T47D (cell line): ENCODE measurements at places on chromosomes 3 and 15.

DNA sequence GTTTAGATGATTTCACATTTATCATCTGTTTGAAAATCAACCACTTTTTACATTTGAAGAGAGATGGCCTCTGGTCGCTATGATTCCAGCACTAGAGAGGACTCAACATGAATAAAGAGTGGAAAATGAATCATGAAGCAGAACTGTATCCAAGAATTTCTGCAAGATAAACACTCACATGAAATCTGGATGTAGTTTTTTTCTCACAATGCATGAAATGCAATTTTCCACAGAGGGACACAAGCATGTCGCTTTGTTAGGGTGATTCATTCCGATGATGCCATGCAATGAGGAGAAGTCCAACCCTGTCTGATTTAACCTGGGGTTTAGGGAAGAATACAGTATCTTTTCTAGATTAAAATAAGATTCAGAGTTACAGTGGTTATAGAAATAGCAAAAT is 50.4 kb upstream of the ADCY5 start:
- no peak for DNase-seq

- no peak for DNase-seq
Observed at GRCh38 chr3:29468187-29468586, 187.3 kb downstream of the RBMS3 start.

DNA sequence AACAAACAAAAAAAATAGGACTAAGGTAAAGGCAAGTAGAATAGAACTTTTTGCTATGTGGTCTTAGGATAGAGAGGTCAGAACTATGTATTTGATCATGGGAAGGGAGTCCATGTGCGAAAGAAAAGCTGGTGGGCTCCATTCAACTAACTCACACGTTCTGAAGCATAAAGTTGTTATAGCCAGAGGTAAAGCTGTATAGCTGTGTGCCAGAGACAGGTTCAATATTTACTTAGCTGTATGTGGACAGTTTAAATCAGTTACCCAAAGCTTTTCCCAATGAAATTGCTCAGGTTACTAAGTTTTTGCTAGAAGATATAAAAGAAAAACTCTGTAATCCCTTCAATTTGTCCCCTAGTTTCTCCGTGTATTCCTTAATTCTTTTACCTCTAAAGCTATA is 37.8 kb downstream of the ADGRG7 start:
- no peak for DNase-seq

- DNase-seq = no peak
Observed at GRCh38 chr3:186994000-186994955, 64.0 kb downstream of the ST6GAL1 start.

- DNase-seq = peak; percentile 10
Observed at GRCh38 chr3:52934630-52935530, 37.5 kb upstream of the STIMATE start.

- DNase-seq = no peak
Observed at GRCh38 chr3:114800272-114801031, 346.6 kb downstream of the ZBTB20 start.

GRCh38 chr15:55916666-55917409 is 76.6 kb downstream of the NEDD4 start:
- no peak for DNase-seq

DNA sequence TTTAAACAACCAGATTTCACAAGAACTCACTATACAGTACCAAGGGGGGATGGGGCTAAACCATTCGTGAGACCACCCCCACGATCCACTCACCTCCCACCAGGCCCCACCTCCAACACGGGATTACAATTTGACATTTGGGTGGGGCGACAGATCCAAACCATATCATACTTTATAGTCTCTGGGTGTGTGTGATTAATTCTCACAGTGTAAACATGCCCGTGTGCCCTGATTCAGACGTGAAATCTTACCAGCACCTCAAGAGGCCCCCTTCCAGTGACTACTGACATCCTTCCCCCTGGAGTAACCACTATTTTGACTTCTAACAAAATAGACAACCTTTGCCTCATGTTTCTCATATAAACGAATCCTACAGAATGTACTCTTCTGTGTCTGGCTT is 5.0 kb upstream of the PDIA5 start:
- no peak for DNase-seq

- DNase-seq = no peak
Observed at GRCh38 chr3:58141766-58142345, 68.9 kb downstream of the DNASE1L3 start.

- DNase-seq = no peak
Observed at GRCh38 chr3:95615592-95616310, 1198.6 kb upstream of the EPHA6 start.

DNA sequence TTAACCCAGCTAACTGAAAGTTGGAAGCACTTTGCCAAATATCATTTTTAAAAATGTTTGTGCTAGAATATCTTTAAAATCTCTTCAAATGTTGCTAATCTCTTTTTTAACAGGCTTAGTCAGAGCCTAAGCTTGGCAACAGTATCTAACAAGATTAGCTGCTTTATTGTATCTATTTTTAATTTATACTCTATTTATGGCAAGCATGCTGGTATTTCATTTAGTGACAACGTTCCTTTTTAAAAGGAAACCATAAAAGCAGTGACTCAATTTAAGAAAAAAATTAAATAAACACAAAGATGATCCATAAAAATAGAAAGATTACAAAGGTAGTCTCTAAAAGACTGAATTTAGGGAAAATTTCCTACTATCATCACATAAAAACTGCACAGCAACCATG is 40.5 kb downstream of the SLC12A6 start:
- DNase-seq = no peak

GRCh38 chr15:81092559-81092902 is 41.5 kb upstream of the CFAP161 start:
- no peak for DNase-seq

DNA sequence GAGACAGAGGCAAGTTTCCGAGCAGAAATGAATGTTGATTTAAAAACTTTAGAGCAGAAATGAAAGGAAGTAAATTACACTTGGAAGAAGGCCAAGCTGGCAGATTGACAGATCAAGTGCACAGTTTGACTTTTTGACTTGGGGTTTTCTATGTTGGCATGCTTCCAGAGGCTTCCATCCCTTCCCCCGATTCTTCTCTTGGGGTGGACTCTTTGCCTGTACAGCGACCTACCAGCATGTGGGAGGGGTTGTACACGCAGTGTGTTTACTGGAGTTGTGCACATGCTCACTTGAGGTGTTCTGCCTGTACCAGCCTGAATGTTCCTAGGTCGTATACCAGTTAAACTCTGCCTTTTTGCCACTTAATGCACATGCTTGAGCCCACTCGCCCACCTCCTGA is 701.5 kb upstream of the GBE1 start:
- no peak for DNase-seq

DNA sequence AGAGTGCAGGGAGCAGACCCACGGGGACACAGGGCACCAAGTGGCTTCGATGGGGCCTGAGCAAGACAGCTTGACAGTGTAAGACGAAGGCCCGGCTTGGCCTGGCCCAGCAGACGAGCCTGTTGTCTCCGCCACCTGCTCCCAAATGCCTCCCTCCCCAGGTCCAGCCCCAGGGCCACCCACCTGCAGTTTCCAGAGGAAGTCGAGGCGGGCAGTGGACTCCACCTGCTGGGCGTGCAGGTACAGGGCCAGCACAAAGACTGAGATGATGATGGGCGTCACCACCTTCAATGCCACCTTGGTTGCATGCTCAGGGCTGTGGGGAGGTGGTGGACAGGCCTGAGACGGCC is 94.1 kb downstream of the SEC22A start:
- DNase-seq = peak; percentile 13

- DNase-seq = no peak
Observed at GRCh38 chr15:74643665-74644204, 28.1 kb downstream of the CLK3 start.

DNA sequence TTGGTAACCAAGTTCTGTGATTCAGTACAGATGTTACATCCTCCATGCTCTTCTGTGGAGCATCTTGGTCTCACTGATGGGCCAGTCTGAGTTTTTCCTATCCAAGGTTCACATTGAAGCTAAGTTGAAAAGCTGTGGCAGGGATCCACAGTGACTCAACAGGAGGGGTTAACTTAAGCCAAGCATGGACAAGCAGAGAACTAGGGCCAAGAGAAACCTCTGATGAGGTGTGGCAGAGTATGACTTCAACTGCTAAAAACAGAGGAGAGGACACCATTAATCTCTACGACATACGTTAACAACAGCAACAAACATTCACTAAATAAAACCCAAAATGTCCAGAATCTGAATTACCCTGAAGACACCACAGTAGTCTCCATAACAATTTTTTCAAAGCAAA is 268.1 kb upstream of the UBE2E2 start:
- no peak for DNase-seq

DNA sequence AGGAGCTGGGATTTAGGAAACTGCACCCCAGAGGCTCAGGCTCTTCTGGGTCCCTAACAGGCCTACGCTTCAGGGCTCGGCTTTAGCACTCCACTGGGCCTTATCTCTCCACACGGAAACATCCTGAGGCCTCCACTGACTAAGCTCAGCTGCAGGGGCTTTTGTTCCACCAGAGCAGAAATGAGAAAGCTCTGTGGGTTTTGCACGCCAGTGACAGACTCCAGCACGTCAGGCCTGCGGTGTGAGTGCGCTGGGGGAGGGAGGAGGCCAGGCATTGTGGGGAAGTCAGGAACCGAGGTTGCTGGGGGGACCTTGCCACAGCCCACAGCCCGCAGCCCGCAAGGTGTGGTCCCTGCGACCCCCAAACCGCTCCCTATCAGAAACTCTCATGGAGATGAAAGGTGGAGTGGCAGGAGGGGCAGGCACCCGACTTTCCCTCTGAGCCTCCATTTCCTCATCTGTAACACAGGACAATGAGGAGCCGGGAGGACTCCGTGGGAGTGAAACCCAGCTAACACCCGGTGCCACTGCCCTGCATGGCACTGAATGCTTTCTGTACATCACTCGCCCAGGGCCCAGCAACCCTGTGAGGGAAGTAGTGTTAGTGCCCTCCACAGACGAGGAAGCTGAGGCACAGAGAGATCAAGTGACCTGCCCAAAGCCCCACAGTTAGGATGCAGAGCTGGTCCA is 106.5 kb downstream of the TPRA1 start:
- no peak for DNase-seq

DNA sequence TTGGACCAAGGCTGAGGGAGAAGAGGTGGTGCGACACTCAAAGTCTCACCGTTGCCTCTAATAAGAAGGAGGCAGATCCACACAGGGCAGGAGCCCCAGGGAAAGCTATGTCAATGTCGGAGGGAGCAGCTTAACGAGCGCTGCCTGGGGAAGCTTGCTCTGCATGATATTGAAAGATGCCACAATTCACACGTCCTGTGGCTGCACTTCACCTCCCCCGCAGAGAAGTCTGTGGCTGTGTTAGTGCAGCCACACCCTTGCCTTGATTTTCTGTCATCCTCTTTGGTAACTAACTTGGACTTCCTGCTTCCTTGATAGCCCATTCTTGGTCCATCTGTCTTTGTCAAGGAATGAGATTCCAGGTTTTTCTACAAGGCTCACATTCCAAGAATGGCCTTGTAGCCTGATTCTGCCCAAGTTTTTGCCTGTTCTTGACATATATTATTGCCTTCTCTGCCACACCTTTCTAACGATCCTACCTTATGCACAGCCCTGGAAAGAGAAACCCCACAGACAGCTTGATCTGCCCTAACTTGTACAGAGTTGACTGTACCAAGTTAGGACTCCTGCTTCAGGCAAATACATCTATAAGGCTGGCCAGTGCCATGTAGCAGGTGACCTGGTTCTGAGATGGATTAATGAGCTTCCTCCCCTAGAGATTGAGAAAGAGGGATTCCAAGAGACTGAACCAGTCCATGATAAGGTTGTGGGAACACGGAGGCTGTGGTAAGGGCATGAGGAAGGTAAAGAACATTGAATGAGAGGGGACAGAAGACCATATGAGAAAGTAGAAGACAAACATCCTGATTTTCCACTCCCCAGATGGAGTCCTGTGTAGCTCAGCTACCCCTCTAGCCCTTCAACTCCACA is 153.0 kb upstream of the WNT5A start:
- DNase-seq = no peak

- no peak for DNase-seq
Observed at GRCh38 chr3:190972840-190973270, 110.4 kb upstream of the GMNC start.

GRCh38 chr15:74229686-74230085 is 6.4 kb upstream of the CCDC33 start:
- no peak for DNase-seq

- no peak for DNase-seq
Observed at GRCh38 chr3:190424108-190424477, 25.6 kb downstream of the TMEM207 start.

DNA sequence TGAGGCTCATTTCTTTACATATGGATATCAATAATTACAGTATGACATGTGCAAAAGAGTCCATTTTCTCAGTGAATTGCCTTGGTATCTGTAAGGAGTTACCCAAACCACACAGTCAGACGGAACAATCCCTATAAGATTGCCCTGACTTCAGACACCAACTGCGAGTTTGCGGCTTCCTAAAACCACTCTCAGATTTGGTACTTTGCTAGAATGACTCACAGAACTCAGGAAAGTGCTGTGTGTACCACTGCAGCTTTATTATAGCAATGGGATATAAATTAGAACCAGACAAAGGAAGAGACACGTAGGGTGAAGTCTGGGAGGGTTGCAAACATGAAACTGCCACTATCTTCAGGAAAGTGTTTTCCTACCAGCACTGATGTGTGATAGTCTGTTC is 45.8 kb upstream of the ATP13A3 start:
- no peak for DNase-seq

DNA sequence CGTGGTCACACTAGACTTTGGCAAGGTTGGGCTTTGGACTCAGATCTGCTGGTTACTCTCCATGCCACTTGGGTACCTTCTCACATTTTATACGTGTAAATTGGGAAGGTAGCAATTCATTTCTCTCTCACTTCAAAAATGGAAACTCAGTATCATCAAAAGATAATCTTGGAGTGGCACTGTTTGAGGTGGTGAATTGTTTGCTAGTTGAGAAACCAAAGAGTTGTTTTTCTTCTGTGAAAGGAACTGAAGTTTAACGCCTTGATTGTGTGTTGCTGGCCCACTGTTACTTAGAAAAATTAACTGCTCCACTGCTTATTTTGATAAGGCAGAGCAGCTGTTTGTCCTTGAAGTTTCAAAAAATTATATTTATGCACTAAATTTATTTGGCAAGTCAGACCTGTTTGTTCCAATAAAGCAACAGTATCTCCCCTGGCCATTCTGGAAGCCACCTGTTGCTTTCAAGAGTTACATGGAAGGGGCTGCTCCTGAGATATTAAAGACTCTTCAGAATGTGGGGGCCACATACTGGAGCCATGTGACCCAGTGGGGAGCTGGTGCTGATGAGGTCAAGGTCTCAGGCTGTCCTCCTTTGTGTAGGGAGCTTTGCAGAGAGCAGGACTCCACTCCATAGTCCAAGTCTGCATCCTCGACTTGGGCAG is 16.2 kb downstream of the PLCL2 start:
- no peak for DNase-seq

DNA sequence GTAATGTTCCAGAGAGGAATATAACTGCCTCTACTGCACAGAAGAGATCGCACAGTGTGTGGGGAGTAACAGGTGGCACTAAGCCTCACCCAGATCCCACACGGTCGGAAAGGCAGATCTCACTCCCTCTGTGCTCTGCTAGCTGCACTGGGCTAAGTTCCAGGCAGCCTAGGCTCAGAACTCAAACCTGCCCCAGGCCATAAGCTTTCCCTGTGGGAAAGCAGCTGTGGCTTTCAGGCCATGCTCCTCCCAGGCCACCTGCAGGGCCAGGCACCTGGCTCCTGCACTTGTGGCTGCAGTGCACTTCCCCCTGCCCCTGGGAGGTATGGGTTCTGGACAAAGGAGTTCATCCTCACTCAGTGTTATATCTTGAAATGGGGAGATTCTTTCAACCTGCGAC is 27.5 kb downstream of the PCCB start:
- DNase-seq = peak; percentile 85

GRCh38 chr3:56839784-56840715 is 38.3 kb upstream of the ARHGEF3 start:
- peak; percentile 5 for DNase-seq

GRCh38 chr15:70593795-70594194 is 169.6 kb downstream of the UACA start:
- no peak for DNase-seq
